ENCODE measurements at places on chromosomes 5 and 9.

DNA sequence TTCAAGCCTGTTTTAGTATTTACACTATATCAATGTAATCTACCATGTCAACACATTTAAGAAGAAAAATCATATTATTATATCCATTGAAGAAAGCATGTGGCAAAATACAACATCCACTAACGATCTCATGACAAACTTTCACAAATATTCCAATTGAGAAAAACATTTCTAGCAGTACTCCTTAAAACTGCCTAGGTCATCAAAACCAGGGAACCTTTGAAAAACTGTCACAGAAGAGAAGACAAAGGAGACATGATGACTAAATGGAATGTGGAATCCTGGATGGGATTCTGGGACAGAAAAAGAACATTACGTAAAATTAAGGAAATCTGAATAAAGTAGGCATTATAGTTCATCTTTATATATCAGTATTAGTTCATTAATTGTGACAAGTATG, 1091.3 kb upstream of the CDH6 start:
- DNase-seq = no peak

DNA sequence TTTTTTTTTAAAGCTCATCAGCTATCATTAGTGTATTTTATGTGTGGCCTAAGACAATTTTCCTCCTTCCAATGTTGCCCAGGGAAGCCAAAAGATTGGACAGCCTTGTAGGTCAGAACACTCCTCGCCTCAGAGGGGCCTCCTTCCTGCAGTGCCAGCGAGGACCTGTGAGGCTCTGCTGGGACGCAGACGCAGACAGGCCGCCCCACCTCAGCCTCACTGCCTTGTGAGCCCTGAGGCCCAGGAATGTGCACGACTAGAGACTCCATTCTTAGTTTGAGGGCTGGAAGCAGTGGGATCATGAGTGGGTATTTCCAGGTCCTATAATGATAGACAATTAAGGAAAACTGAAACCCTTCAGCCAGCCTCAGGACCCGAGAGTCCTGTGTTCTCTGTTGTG, 85.4 kb downstream of the PJA2 start:
- DNase-seq = no peak

- DNase-seq = no peak
Observed at GRCh38 chr9:131658377-131659129, 81.3 kb downstream of the RAPGEF1 start.

DNA sequence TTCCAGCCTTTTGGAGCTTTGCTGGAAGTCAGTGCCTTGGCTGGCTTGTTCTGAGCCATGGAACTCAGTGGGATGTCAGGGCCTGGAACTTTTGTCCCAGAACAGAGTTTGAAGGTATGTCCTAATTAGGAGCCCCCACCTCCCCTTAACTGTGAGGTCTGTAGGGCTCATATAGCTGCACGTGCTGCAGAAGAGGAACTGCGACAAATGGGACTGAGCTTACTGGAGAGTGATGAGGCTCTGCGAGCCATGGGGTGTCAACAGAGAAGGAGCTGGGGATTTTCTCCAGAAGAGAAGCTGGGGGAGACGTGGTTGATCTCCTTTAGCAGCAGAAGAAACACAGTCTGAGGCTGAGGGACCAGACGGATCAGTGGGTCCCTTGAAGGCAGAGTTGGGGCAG, 10.9 kb downstream of the TMEM8B start:
- no peak for DNase-seq

GRCh38 chr5:2459251-2459650, 292.2 kb downstream of the IRX2 start:
- DNase-seq = no peak

Measured in hypothalamus (tissue), 51 donors.